Adipose tissue (tissue), 3 donors: ENCODE measurements at places on chromosomes 4 and X. TPM values are rescaled to one million over a fixed set of nuclear protein-coding genes. Genes with fewer than 3 reads are reported as not detected.

Gene SLC6A14
- polyA plus RNA-seq: 0.11 TPM

Gene DMD
- 11.5 TPM for polyA plus RNA-seq

Gene PAGE2B
- polyA plus RNA-seq: not detected

Gene SLITRK4
- polyA plus RNA-seq: 0.34 TPM

Gene PARM1
- polyA plus RNA-seq: 9.5 TPM
